Stimulated activated memory B cell treated with anti-CD40 and anti-IgM and Interleukin-4, amounts not matched to agents 10 μg/mL and 1 μg/mL and 100 μg/mL, for 72 hours (primary cell): ENCODE measurements at places on chromosomes 7 and 10.

GRCh38 chr7:102284399-102284798, 2.3 kb upstream of the SH2B2 start:
- ATAC-seq = no peak

- no peak for ATAC-seq
Observed at GRCh38 chr7:30980751-30981150, 17.0 kb downstream of the GHRHR start.

- peak; percentile 74 for ATAC-seq
Observed at GRCh38 chr10:110803830-110804338, 67.8 kb upstream of the PDCD4 start.

DNA sequence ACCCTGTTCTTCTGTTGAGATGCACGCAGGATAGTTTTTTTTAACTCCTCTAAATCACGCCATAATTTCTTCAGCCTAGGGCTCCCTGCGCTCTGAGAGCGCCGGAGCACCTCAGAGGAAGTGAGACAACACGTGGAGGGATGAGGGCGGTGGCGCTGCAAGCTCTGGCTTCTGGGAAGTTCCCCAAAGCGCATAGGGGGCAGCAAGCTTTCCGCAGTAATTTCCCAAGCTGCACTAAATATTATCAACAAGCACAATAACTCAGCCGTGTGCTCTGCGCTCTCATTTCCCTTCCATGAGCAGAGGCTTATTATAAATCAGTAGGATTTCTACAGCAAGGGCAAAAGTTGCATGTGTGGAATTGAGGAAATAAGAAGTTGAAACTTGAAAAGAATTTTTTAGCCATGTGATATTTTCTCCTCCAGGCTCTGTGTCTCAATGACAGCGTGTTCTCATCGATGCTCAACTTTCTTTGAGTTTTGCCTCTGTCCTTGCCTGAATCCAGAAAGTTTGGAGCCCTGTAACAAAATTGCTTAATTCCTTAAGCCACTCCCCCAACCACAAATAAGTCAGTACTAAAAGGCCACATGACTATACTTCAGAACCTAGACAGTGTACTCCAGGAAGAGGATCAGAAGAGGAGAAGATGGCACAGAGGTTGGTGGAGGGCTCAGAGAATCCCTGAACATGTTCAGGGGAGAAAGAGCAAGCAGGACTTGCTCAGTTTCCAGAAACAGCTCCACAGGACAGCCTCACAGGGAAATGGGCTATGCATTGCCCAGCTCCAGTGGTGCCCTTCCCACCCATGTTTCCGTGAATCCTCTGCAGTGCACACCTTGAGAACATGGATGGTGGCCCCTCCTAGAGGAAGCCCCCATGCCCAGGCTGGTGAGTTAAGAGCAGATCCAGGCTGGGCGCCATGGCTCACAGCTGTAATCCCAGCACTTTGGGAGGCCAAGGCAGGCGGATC, 221.5 kb upstream of the GHITM start:
- no peak for ATAC-seq

DNA sequence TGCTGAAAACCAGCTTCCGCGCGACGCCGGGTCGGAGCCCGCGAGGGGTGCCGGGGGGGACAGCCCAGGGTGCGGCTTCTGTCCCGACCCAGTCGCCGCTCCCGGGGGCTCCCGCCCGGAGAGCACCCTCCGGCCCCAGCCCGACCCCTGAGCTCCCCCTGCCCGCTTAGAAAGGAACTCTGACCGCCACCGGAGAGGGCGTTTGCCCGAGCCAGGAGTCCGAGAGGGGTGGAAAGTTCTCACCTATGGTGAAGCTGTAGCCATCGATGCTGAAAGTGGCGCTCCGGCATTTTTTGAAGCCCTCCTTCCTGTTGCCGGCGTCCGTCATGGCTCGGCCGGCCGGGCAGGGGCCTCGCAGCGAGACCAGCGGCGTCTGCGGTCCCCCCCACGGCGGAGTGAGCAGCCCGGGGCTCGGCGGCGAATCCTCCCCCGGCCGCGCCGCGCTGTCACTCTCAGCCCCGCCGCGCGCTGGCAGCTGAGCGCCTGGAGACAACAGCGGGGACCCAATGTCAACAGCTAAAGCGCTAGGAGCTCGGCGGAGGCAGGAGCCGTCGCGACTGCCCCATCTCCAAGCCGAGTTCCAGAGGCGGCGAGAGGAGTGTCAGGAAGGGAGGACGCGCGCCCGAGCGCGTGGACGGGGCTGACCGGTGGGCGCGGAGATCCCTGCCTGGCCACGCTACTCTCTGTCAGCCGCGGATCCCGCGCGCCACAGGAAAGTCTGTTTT, 191.6 kb downstream of the LSM5 start:
- peak; percentile 8 for ATAC-seq

DNA sequence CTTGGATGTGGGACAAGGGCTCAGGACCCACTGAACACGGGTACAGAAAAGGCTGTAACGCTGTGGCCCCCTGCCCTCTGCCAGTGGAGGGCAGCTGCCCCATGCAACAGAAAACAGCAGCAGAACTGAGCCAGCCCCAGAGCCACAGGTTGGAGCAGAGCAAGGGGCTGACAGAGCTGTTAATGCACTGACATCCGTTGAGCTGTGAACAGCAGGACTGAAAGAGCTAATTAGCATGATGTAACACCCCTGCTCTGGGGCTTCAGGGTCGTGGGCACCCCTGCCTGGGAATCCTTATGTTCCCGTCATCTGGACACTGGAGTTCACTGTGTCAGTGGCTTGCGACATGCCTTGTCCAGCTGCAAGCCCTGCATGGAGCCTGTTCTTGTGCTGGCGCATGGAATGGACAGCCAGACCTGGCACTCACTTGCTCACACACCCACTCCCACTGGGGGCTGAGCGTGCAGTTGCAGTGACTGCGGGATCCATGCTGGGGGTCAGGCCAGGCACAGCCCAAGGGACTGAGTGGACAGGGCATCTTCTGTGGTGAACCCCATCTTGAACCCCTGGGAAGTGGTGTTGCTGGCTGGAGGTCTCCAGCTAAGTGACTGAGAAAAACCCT, 293.7 kb downstream of the DNAJB9 start:
- peak; percentile 41 for ATAC-seq
